ENCODE measurements at places on chromosomes 5 and 9.

DNA sequence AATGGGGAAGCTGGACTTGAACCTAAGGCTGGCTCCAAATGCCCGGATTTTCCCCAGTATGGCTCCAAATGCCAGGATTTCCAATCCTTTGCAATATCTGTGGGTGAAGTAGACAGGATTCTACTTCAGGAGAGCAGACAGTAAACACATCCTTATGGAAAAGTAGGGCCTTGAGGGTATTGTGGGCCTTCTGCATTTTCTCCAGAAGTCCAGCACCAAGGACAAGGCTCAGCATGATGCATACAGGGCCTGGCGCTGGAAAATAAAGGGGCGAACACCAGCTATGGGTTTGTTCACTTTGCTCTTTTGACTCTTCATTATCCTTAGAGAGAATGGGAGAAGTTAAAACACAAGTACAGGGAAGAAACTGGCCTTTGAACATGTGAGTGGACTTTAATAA lies 347.5 kb downstream of the SEMA5A start:
- no peak for DNase-seq

- DNase-seq: no peak
Measured at GRCh38 chr9:110559869-110560268, 19.7 kb downstream of the SVEP1 start.

DNA sequence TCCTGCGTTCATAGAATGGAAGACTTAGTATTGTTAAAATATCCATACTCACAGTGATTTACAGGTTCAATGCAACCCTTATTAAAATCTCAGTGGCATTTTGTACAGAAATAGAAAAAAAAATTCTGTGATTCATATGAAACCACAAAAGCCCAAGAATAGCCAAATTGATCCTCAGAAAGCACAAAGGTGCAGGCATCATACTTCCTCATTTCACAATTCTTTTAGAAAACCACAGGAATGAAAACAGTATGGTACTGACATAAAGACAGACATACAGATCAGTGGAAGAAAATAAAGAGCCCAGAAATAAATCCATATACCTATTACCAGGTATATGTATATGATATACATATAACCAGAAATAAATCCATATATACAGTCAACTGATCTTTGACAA lies 86.8 kb upstream of the MEGF10 start:
- DNase-seq: no peak

GRCh38 chr5:773517-774264 lies 10.8 kb downstream of the ZDHHC11B start:
- DNase-seq: no peak

DNA sequence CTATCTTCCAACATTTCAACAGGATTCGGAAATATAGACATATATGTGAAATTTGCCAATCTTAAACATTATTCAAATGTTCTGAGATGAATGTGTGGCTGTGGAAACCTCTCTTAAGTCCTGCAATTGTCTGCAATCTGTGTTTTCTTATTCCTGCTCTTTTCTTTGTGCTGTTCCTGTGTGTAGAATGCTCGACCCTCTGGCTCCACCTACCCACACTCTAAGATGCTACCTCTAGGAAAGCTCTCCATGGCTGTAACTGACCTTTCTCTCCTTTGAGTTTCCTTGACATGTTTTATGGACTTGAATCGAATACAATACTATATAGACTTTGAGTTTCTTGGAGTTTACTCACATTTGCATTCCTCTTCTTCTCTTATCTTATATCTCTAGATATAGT lies 120.6 kb upstream of the ASTN2 start:
- no peak for DNase-seq

- no peak for DNase-seq
Measured at GRCh38 chr5:51599587-51599986, 216.3 kb downstream of the ISL1 start.

DNA sequence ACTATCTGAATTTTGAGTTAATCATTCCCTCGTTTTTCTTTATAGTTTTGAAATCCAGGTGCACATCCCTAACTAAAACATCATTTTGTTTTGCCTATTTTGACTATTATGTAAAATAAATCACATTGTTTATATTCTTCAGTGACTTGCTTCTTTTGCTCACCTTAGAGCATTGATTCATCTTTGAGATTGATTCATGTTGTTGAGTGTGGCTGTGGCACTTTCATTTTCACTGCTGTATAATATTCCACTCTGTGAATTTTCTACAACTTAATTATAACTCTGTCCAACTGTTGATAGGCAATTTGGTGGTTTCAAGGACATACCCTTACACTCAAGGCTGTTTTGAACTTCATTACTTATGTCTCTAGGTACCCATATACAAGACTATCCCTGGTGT lies 12.5 kb downstream of the NKX2-5 start:
- DNase-seq: no peak

- DNase-seq: no peak
Measured at GRCh38 chr5:10194083-10194482, 55.6 kb downstream of the ATPSCKMT start.

DNA sequence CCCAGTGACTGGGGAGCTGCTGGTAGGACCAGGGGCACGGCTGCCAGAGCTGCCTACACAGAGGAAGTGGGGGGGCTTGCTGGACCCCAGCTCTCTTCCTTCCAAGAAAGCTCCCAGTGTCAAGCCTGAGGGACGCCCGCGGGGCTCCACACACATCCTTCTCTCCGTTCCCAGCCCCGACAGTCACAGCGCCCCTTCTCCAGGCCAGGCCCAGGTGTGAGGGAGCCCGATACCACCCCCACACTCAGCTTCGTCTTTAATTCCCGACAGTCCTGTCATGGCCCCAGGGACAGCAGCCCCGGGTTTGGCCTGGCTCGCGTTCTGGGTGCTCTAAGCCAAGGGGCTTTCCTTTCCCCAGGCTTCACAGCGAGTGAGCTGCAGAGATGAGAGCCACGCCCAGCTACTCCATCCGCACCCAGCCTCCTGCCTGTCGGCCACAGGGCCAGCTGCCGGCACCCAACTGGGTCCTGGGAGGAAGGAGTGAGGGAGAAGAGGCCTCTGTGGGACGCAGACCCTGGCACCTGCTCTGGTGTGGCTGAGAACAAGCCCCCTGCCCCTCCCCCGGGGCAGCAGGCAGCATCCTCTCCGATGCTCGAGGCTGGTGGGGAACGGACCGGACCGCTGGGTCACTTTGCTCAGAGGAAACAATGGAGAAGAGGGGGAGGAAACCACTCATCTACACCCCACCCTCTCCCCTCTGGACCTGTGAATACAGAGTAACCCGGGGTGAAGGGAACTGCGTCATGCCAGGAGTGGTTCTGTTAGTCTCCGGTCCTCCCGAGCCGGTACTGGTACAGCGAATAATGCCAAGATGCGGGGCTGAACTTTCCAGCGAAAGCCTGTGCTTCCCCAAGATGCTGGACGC lies 53.9 kb upstream of the PHYKPL start:
- no peak for DNase-seq

- no peak for DNase-seq
Measured at GRCh38 chr9:78884611-78885150, 587.8 kb downstream of the PSAT1 start.

DNA sequence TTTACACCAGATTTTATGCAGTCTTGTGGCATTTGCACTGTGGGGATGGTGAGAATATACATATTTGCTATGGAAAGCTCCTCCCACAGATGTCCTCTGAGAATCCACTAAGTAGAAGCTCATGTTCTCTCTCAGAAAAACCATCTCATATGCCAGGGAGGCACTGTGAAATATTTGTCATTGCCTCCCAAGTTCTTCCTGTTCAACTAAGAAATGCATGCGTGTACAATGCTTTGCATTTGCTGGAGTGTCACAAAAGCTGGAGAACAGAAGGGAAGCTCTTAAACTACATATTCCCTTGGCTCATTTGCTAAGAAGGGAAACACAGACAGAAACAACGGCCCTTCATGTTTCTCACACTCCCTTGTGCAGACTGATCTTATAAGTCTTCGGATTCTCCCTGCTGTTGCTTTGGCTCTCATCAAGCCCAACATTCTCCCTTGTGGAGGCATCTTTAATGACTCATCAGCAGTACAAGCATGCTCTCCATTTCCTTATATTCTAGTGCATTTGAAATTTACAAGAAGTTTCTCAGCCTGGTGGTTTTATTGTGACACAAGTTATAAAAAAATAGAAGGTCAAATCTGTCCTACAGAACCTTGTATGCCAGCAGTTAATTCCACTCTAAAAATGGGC lies 220.6 kb downstream of the TRIM36 start:
- DNase-seq: no peak

GRCh38 chr5:40391642-40392041 lies 288.1 kb upstream of the PTGER4 start:
- no peak for DNase-seq

DNA sequence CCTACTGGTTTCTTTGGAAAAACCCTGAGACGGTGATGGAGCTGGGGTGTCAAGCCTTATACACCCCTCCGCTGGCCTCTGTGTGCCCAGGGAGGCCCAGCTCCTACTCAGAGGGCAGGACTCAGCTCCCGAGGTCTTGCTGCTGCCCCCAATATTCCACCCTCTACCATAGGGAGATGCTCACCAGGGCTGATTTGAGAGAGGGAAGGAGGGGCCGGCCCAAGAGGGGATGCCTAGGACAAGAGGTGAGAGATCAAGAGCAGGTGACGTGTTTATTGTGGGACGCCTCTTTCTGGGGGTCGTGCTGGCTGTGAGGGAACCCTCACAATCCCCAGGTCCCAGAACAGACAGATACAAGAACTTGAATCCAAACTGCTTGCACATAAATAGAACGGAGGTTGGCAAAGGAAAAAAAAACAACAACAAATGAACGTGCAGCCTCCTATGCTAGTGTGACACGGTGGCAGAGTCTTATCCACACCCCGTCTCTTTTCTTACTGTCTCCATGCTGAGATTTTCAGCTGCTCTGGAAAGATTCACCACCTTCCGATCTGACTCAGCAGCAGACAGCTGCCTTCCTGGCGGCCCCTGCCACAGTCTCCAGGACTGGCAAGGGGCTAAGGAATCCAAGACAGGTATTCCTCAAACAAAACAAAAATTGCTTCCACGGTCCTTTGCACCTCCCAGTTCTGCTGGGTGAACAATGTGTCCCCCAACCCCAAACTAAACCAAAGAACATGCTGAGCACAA lies 22.3 kb downstream of the FABP6 start:
- DNase-seq: no peak

DNA sequence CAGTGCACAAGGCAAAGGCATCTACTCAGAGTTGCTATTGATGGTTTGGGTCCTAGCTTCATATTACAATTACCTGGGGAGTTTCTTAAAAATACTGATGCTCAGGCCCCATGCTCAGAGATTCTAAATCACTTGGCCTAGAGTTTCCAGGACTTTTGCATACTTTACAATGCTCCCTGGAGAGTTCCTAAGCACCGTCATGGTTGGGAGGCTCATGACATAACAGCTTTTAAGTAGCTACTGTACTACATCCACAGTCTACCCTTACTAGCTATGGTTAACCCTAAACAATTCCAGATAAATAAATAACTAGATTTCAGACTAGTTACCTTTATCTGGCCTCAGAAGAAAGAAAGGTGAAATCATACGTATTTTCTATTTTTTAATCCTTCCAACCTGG lies 414.4 kb downstream of the PDE4D start:
- no peak for DNase-seq

- no peak for DNase-seq
Measured at GRCh38 chr9:133510926-133511505, 13.7 kb downstream of the MYMK start.

GRCh38 chr9:72858089-72858912 lies 94.6 kb downstream of the ALDH1A1 start:
- no peak for DNase-seq

DNA sequence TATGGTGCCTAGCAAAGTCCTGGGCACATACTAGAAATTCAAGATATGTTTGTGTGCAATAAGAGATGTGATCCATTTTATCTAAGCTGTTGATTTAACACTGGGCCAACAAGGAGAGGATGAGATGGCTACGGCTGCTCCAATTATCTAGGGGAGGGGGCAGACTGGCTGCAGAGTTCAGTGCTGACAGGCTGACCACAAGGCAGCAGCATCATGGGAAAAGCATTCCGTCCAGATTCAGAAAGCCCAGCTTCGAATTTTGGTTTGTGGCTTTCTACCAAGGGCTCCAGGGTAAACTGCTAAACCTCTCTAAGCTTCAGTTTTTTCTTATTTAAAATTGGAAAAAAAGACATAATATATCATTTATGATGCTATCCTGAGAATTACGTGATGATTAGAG lies 385.1 kb upstream of the DAP start:
- DNase-seq: no peak

GRCh38 chr9:124964056-124964455 lies 23.2 kb upstream of the GOLGA1 start:
- no peak for DNase-seq

- DNase-seq: no peak
Measured at GRCh38 chr5:42605490-42605889, 151.1 kb upstream of the CCDC152 start.

DNA sequence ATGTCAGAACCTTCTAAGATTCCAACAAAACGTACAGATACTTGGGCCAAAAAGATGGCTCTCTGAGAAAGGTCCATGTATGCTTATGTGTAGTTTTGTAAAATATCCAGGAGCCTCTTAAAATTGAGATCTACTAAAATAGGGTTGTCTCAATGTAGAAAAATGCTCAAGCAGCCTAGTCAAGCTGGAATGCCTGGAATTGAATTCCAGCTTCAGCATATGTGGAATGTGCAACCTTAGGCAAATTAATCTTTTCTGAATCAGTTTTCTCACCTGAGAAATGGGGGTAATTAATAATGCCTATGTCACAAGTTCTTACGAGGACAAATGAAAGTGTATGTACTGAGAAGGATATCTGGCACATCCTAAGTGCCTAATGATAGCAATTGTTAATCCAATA lies 662.4 kb downstream of the DTWD2 start:
- DNase-seq: no peak

DNA sequence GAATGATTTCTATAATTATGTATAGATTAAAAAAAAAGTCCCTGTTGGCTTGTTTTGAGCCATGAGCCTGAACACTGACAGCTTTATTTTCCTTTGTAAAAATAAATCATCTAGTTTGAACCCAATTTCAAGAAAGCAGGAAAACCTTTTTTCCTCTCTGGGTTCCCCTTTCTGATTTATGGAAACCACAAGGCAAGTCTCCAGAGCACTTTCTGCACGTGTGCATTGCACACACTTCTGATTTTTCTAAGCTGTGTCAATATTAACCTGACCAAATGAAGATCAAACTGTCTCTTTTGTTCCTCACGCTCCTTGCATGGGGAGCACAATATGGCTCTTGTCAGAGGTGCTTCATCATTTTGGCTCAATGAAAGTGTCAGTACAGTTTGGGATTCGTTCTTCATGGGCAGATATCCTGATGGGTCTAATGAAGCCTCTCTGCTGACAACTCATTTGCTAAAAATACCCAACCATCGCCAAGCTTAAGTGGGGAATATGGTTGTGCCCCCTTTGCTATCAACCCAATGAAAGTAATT lies 39.2 kb upstream of the PCA3 start:
- no peak for DNase-seq

Data from stimulated activated CD4-positive, alpha-beta T cell treated with anti-CD3 and anti-CD28 coated beads, Interleukin-15, amount 100 ng/mL, for 1 hour (primary cell).